Hindlimb muscle (tissue), 1 donor: ENCODE measurements at places on chromosomes 5 and 9.
A peak's percentile ranks its signal among the peaks of the same experiment; 100 is the strongest.

GRCh38 chr5:56166671-56167385, 66.3 kb downstream of the ANKRD55 start:
- DNase-seq = no peak

DNA sequence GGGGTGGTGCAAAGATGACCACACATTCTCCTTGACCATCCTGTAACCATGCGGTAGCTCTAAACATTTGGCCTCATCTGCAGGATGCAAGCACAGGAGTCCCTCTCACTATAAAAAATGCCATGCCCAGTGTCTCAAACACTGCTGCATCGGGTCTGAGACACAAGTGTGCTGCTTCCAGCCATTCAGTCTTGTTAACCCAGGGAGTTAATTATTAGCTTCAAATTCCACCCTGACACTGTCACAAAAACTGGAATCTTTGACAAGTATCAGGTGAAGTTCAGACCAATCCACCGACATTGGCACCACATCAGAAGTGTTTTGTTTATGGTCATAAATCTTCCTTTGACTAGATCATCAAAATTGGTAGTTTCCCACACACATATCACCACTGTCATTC, 119.1 kb upstream of the RASEF start:
- DNase-seq = no peak

DNA sequence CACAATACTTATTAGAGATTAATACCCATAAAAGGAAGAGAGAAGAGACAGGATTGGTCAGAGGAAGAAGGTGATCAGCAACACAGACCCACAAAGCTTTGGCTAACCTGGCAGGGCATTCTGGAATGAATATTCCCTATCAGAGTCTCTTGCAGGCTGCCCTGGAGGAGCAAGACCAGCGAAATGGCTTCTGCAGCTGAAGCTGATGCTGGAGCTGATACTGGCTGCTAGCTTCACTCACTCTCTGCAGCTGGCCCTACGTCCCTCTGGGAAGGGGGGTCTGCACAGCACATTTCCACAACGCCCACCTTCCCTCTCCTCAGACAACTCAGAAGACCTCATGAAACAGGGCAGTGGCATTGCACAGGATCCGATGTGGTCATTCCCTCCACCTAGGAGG, 169.9 kb upstream of the EFNA5 start:
- no peak for DNase-seq

DNA sequence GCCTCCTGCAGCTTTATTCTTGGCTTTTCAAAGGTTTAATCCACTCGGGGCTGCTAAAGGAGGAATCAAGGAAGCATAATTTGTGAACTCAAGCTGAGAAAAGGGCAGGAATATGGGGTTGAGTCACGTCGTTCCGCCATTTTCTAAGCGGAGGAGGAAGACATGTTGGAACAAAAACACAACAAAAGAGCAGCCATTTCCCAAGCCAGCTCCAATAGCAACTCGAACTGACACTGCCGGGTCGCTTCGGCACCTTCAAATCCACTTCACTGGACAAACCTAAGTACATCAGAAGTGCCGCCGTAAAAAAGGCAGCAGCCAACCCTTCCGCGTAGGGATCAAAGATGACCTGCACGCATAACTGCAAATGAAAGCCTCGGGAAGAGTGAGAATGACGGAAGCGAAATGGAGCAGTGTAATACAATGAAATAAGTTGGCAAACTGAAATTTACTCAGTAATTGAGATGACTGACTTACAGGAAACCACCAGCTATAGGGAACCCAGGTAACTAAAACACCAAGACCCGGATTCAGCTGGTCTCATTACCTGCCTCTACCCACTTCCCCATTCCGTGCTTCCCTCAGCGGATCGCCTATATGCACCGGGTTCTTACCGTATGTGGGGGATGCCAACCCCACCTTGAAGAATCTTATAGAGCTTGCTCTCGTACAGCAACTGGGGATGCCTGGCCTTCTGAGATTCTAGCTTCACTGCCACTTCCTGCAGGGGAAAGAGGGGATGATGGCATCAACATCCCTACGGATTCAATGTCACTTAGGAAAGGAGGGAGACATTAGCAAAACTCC, 1.6 kb downstream of the CSNK1A1 start:
- DNase-seq = peak; percentile 52

DNA sequence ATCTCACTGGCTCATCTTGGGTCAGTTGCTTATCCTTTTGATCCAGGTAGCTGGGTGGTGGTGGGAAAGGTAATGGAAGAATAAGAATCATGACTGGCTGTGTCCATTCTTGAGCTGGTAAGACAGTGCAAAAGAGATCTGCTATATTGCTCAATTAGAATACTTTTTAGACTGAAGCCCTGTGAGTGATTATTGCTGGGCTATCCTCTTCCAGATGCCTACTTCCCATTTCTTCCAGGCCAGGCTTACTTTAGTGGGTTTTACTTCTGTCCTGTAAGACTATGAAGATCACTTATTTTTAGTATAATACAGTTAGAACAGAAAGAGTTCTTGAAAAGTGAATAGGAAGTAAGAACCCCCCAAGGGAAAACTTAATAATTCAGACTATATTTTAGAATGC, 7.2 kb downstream of the MARCHF6 start:
- no peak for DNase-seq

DNA sequence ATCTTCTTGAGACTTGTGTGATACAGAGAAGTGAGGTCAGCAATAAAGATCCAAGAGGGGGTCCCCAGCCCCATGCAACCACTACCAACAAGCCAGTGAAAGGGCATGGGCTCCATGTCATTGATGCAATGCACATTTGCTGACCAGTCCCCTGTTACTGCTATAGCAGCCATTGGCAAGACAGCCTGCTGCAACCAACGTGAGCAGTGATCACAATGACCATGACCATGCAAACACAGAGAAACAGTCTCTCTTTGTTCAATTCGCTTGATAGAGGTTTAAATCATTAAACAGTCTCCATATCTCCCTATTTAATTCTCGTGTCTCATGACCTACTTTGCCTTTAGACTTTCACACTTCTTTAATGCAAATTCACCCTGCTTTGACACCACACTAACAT, 30.0 kb upstream of the FOXB2 start:
- no peak for DNase-seq

DNA sequence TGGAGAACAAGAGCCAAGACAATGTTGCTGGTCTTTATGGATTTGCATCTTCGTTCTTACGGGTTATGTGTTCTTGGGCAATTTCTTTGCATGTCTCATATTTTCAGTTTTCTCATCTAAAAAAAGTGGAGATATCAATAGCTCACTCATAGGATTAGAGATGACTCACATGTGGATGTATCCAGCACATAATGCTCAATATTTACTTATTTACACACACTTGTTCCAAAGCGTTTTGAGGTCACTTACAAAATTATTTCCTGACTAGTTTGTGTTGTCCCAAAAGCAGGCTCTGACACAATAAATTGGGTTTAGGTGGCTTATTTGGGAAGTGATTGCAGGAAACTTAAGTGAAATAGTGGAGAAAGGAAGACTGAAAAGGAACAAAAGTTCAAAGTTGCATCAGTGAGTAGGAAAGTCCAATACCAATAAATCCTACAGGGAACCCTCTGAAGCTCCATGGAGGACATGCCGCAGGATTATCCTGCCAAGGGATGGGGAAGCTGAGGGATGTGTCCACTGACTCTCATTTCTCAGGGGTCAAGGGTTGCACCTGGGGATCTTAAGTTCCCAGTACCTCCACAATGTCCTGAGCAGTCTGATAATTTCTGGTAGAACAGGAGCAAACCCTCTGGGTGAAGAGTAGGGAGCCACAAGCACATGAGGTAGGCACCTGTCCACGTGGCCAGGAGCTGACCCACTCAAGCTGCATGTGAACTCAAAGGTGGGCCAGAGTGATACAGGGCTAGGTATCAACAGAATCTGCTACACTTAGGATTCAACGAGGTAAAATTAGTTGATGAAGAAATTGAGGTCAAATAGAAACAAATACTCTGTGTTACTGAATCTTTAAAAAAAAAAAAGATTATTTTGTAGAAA, 37.4 kb upstream of the SLC44A1 start:
- no peak for DNase-seq

DNA sequence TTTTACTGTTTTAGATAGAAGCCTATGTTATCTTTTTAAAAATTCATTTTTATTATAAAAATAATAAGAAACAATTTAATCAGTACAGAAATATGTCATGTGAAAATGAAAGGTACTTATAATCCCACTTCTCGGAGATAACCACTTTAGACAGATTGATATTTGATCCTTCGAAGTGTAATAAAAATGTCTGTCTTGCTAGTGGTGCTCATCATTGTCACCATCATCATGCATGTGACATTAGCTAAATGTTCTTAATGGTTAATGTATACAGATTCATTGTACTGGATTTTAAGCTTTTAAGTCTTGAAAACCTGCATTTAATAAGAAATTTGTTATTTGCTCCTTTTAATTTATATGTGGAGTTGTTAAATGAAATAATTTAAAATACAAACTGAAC, 30.1 kb upstream of the FAM120AOS start:
- DNase-seq = no peak

DNA sequence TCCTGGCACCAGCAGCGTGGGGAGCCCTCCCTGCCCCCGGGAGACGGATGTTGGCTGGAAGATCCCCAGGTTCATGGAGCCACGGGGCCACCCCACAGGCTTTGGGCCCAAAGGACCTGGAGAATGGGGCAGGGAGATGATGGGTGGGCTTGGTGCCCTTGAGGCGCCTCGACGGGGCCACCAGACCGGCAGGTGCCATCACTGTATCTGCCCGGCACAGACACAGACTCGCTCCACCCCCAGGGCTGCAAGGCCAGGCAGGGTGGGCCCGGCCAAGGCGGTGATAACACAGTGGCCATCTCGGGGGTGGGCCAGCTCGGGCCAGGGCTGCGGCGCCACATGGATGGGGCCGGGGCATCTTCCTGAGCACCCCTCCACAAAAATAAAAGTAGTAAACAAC, 35.0 kb upstream of the EGFL7 start:
- no peak for DNase-seq

- no peak for DNase-seq
Measured at GRCh38 chr5:26737348-26738265, 300.8 kb downstream of the CDH9 start.

DNA sequence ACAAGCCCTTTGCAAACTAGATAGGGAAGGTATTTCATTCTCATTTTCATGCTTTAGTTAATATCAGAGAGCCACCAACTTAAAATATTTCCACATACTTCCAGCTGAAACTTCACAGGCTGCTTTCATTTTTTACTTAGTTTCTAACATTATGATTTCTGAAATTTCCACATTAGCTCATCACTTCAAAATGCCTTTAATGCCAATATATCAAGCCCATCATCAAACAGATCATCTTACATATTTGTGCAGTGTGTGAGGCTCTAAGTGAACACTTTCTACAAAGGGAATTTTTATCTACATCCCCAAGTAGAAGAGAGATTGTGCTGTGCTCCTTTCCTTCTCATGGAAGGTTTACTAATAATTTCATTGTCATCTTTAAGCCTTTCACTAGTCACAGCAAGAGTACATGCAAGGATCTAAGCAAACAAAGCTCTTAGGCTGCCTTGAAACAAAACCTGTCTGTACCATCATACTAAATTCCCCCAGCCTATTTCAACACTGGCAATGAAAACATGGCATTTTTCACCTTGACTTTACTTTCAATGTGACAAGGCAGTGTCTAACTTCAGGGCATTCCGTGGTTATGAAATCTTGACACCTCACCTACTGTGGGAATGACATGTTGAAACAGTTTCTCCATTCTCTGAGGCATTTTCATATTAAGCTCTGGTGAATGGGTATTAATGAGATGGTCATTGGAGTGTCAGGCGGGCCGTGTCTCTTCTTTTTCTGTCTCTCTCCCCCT, 45.4 kb downstream of the PPP2R2B start:
- no peak for DNase-seq

DNA sequence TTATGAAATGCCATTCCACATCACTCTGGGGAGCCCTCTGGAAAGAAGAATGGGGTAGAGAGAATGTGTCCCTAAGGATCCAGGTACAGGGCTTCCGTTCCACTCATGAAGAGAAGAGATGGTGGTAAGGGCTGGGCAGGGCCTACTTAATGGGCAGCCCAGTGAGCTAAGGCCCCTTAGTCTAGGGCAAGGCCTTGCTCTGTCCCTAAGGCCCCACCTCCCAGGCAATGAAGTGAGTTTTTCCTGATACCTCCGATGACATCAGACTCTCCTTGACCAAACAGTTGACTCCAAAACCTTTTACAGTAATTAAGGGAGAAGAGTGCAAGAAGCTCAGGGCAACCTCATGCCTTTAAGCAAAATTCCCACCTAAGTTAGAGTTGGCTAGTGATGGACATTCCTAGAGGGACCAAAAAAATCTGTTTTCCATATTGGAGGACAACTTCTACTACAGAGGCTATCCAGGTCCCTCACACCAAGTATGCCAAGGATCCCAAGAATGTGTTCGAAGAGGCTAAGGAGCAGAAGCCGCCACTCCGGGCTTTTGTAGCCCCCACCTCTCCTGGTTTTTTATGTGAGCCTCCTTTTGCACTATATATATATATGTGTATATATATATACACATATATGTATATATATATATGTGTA, 5.9 kb downstream of the KLF9 start:
- no peak for DNase-seq

GRCh38 chr5:4319478-4320128, 724.0 kb downstream of the IRX1 start:
- no peak for DNase-seq

DNA sequence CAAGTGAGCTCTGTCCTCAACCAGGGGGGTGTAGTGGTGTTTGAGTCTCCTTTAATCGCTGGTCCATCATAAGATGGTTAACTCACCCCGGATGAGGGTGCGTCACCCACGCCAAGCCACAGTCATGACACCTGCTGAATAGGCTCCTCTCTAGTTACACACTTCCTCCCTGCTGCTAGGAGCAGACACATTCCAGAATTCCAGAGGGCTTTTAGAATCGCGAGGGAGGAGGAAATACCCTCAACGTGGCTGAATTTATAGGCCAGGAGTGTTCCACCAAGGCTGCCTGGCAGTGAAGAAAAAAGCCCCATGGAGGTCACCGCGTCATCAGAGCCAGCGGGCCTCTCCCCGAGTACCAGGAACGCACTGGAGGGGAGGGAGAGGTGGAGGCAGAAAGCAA, 5.1 kb downstream of the GLRX start:
- DNase-seq = no peak

DNA sequence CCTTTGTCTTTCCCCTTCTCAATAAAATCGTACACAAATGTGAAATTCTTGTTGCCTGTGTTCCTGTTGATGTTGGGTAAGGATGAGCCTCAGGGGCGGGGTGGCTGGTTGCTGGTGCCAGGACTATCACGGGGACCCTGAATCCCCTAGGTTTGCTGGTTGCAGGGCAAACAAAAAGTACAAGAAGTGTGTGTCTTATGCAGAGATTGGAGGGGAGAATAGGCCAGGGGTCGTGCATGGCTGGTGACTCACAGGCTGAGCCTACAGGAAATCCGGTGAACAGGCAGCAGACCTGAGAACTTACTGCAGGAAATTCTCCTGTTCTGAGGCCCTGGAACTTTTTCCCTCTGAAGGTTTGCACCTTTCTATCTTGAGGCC, 5.5 kb downstream of the ANXA2R start:
- DNase-seq = no peak

- peak; percentile 26 for DNase-seq
Measured at GRCh38 chr9:124551472-124552272, 44.5 kb upstream of the NR5A1 start.
